ENCODE measurements at places on chromosomes 2 and 18.

GRCh38 chr18:13158428-13158827 is 60.1 kb upstream of the LDLRAD4 start:
- DNase-seq: no peak

- DNase-seq: no peak
Measured at GRCh38 chr2:211391189-211391567, 834.8 kb downstream of the CPS1 start.

DNA sequence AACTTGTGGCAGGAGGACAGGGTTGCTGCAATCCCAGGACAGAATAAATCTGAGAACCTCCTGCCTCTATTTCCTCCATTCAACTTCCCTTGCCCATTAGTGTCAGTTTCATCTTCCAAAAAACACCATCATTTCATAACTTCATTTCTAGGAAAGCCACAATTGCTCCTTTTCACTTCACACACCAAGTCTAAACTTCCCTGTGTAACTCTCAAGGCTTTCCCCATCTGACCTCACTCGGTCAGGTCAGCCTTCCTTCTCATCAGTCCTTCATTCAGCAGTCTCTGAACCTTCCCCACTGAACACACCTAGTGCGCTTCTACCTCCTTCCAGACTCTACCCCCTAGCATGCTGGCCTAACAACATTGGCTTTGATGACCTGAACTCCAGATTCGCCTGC is 35.8 kb downstream of the TCF7L1 start:
- no peak for DNase-seq

DNA sequence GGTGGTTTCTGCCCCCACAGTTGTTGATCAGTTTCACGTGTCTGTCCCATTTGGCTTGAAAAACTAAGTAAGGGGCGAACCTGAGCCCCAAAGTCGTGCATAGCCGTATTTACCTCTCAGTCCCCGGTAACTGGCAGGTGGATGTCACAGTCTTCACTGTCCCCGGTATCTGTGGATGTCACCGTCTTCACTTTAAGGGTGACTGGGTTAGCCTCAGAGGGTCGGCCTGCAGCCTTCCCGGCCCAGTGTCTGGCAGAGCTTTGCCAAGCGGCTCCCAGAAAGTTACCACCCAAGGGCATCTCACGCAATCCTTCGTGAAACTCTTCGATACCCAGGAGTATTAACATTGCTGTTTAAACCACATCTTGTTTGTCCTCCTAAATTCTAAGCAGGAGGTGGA is 125.3 kb upstream of the CTDP1 start:
- DNase-seq: no peak

GRCh38 chr2:129074298-129074920 is 755.7 kb upstream of the HS6ST1 start:
- DNase-seq: no peak

DNA sequence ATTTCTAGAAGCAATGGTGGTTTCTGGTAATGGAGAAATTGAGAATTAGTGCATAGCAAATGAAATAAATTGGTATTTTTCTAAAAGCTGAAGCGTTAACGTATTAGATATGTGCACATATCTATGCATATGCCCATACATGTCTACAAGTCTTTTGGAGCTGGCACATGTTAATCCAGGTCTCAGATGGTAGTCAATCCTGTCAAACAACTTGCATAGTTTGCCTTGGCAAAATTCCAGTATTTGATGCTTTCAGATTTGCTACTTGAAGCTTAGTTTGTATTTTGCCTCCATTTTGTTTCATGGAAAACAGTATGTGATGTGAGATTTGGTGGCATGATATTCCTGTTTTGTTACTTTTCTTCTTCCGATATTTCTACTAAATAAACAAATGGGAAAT is 304.6 kb downstream of the PARD3B start:
- DNase-seq: no peak

DNA sequence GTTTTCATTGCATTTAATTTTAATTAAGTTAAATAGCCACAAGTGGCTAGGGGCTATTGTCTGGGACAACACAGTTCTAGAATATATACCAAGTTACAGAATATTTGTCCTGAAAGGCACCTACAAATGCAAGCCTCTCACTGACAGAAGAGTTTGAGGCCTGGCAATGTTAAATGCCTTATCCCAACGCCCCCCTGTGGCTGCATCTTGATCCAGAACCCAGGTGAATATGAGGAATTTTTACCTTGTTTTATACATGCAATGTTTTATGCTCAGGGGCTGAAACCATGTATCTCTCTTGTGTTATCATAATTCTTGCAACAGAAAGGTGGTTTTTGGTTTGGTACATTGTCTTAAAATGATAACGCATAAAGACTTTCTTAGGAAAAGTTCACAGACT is 71.8 kb upstream of the SEC11C start:
- no peak for DNase-seq

DNA sequence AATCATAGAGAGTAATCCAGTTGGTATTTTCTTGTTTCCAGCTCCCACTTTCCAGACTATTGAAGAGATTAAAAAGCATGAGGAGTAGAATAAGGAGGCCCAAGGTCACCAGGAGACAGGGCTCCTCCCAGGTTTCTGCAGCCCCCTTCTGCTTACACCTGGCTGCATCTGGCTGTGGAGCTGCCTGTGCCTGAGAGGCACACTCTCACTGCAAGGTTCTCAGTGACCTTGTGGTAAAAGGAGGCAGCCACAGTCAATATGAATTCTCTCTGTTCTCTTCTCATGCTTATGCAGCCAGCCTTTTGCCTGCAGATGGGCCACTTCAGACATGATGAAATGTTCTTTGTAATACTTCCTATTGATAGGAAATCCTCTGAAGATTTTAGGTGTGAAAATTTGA is 233.7 kb downstream of the MYO3B start:
- no peak for DNase-seq

GRCh38 chr2:64219149-64219548 is 74.9 kb upstream of the PELI1 start:
- no peak for DNase-seq

- no peak for DNase-seq
Measured at GRCh38 chr18:44844486-44844885, 163.8 kb downstream of the SETBP1 start.

DNA sequence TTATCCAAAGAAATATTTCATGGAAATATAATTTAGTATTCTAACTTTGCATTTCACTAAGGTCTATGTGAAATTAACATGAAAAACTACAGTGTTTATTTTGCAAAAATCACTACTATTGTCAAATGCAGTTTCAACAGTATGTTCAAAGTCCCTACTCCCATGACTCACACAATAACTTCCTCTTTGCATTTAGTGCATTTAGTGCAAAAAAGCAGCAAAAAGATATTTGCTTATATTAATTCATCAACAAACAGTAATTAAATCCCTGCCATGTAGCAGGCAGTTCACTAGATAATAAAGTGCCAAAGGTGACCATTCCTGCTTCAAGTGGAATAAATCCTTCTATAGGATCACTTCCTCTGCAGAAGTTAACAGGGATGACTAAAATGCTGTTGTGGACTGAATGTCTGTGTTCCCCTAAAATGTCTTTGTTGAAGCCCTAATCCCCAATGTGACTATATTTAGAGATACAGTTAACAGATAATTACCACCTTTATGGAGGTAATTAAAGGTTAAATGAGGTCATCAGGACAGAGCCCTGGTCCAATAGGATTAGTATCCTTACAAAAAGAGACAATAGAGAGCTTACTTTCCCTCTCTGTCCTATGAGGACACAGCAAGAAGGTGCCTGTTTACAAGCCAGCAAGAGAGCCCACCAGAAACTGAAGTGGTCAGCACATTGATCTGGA is 61.7 kb downstream of the STK39 start:
- no peak for DNase-seq

DNA sequence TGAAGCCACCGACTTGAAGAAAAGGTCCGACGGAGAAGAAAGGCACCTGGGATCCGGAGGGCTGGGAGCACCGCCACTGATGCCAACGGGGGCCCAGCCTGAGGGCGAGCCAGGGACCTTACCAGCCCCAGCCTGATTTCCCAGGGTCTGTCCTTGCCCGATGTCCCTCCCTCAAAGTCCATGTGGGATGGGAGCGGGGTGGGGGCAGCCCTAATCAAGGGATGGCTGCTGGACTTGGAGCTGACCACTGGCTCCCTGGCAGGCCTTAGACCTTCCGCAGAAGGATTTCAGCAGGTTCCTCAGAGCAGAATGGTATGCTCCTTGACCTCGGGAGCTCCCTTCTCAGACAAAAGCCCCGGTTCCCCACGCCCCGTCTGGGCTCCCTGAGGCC is 99.6 kb downstream of the ZFP36L2 start:
- no peak for DNase-seq
